Stimulated activated CD4-positive, alpha-beta T cell treated with anti-CD3 and anti-CD28 coated beads, Interleukin-2, amount 100 ng/mL, for 48 hours (primary cell): ENCODE measurements at places on chromosomes 3 and 15.

DNA sequence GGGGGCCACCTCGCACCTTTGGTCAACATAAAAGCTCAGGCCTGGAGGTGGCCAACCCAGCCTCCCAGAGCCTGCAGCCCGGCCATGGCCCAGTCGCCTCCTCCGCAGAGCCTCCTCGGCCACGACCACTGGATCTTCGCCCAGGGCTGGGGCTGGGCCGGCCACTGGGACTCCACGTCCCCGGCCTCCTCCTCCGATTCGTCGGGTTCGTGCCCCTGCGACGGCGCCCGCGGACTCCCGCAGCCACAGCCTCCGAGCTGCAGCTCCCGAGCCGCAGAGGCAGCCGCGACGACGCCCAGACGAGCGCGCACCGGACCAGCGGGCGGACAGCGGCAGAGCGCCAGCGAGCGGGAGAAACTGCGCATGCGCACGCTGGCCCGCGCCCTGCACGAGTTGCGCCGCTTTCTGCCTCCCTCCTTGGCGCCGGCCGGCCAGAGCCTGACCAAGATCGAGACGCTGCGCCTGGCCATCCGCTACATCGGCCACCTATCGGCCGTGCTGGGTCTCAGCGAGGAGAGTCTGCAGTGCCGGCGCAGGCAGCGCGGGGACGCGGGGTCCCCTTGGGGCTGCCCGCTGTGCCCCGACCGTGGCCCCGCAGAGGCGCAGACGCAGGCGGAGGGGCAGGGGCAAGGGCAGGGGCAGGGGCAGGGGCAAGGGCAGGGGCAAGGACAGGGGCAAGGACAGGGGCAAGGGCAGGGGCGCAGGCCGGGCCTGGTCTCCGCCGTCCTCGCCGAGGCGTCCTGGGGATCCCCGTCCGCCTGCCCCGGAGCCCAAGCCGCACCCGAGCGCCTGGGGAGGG lies at the start of gene MESP2:
Gene MESP2, plus strand, starts transcription at position 59 of the 799 bp plus-strand sequence. Its CDS starts 26 bp downstream, at position 85.
- DNase-seq = peak; percentile 54

DNA sequence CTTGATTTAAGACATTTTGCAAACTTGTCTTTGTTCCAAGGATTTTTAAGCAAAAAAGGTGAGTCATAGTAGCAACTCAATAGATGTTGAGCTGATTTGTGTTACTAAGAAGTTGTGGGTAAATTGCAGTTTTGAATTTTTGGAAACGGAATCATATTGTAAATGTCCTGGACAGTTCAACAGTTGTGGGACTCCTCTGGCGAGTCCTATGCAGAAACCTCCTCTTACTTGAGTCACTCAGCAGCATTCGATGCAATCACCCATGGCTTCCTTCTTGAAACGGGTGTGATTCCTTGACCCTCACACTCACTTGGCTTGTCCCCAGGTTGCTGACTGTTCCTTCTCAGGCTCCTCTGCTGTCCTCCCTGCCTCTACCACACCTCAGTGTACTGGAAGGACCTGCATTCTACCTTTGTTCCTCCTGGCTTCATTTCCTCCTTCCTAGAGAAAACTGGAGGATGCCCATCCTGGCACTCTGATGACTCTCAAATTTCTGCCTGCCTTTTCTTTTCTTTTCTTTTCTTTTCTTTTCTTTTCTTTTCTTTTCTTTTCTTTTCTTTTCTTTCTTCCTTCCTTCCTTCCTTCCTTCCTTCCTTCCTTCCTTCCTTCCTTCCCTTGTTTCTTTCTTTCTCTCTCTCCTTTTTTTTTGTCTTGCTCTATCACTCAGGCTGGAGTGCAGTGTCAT lies 52.8 kb upstream of the DGKG start:
- DNase-seq = no peak

DNA sequence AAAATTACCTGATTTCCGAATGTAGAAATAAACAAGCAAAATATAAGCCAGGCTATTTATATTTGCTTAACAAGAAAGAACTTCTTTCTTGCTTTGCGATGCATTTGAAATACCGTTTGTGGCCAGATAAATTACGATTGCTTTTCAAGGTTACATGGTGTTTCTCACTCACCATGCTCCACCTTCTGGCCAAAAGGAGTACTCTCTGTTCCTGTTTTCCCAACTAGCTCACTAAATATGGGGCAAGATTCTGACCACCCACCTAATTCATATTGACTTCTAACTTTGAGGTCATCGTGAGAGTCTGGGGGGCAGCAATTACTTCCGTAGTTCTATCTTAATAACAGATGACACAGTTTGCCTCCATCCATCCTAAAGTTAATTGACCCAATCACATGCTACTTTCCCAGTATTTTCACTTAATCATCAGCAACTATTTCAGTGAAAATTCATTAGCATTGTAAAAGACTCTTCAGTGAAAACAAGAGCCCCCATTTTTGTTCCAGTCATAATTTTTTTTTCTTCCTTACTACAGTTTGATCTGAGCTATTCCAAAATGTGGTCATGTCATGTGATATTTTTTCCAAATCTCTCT lies 25.9 kb downstream of the ACP3 start:
- DNase-seq = peak; percentile 21

DNA sequence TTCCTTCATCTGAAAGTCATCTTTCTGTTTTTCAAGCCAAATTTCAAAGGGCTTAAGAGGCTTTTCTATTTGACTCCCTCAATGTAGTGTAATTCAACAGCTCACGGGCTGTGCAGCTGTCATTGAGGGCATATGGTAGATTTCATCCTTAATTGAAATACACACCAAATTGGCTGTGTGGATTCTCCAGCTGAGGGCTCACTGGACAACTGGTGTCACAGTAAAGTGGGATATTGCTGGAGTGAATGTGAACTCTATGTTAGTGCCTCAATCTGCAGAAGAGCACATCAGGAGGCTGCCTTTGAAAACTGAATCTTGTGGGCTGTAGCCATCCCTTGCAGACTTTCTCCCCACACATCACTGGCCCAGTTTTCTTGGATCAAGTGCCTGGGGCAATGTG lies 120.1 kb downstream of the GALK2 start:
- no peak for DNase-seq

DNA sequence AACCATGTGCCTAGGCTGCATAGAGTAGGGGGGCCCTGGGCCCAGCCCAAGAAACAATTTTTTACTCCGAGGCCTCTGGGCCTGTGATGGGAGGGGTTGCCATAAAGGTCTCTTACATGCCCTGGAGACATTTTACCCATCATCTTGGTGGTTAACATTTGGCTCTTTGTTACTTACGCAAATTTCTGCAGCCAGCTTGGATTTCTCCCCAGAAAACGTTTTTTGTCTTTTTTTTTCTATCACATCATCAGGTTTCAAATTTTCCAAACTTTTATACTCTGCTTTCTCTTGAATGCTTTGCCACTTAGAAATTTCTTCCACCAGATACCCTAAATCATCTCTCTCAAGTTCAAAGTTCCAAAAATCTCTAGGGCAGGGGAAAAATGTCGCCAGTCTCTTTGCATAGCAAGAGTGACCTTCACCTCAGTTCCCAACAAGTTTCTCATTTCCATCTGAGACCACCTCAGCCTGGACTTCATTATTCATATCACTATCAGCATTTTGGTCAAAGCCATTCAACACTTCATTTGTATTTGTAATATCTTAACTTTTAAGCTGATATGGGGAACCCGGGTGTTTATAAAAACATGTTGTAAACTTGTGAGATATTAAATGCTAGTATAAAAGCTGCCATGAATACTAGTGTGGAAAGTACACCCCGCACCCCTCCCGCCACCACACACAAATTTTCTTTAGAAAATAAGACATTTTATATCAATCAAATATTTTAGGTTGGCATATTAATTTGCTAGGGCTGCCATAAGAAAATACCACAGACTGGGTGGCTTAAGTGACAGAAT lies 56.0 kb upstream of the PLSCR4 start:
- no peak for DNase-seq

DNA sequence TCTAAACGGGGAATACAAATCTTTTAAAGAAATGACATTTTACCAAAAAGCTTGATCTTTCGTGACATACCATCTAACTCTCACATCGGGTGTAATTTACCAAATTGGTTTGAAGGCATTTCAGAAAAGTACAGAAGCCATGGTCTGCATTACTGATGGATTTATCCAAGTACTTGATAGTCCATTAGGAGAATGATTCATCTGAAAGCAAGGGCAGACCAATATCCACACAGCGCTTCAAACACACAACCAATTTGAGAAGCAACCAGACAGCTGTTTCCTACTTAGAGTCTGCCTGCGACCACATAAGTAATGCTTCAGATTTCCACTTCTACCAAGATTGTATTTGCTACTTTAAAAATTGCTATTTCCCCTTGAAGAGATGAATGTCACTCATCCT lies 697.6 kb upstream of the ALCAM start:
- no peak for DNase-seq

DNA sequence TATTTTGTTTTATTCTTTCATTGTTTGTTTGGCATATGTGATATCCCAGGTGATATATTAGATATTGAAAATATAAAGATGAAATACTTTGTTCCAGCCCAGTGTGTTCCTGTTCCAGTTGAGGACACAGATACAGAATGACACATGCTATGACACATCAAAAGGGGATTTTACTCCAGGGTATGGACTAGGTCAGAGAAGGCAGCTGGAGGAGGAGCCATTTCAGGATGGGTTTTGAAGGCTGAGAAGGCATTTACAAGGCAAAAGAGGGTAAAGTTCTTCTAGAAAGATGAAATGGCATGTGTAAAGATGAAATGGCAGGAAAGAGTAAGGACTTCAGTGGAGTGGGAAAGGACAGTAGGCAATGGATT lies 163.8 kb downstream of the ZIC1 start:
- DNase-seq = no peak
